ENCODE measurements at places on chromosomes 11 and 22.

DNA sequence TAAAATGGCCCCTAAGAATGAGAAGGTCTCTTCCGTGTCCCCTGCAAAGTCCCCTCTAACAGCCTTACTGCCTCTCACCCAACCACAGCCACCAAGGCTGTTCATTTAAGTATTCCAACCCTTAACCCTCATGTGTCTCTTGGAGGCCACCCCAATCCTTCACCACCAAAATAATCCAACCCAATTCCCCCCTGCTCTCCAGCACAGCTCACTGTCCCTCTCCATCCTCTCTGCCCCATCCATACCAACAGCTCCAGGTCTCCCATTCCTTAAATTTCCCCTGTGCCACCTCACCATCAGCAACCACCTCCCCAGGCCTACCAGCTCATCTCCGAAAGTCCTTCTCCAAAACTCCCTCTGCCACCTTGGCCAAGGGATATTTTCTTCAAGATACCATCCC lies 1.4 kb downstream of the FAM168A start:
- DNase-seq: no peak

- DNase-seq: no peak
These were observed 17.1 kb downstream of the TOM1 start for GRCh38 chr22:35316751-35317150.

- DNase-seq: no peak
These were observed 3.6 kb downstream of the C11orf87 start for GRCh38 chr11:109425554-109425953.

- DNase-seq: no peak
These were observed 3.1 kb downstream of the FLI1 start for GRCh38 chr11:128696941-128697340.

DNA sequence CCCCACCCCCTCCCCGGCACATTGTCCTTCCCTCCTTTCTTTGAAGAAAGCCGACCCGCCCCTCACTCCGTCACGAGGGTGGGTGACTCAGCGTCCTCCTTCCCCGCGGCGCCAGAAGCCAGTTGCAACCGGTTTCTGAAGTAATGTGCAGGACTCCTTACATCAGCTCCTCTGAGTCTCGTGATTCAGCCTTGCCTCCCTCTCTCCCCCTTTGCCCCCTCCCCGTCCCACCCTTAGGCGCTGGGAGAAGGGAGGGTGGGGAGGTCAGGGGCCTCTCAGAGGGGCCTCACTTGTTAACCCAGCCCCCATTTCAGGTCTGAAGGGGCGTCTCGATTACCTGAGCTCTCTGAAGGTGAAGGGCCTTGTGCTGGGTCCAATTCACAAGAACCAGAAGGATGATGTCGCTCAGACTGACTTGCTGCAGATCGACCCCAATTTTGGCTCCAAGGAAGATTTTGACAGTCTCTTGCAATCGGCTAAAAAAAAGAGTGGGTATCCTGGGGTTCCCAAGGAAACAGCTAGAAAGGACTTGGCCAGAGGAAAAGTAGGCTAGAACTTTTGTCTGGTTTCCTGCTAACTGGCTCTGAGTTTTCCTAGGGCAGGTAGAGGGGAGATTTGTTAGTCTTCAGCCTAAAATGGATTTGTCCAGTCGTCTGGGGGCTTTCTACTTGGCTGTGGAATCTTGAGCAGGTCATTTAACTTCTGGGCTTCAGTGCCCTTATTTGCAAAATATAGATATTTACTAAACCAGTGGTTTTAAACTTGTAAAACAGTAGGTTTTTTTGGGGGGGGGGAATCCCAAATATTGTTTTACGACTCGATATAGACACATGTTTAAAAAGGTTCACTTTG lies 1.1 kb downstream of the SLC3A2 start:
- DNase-seq: peak; percentile 93

GRCh38 chr11:114395736-114396135 lies 4.6 kb downstream of the C11orf71 start:
- DNase-seq: no peak

DNA sequence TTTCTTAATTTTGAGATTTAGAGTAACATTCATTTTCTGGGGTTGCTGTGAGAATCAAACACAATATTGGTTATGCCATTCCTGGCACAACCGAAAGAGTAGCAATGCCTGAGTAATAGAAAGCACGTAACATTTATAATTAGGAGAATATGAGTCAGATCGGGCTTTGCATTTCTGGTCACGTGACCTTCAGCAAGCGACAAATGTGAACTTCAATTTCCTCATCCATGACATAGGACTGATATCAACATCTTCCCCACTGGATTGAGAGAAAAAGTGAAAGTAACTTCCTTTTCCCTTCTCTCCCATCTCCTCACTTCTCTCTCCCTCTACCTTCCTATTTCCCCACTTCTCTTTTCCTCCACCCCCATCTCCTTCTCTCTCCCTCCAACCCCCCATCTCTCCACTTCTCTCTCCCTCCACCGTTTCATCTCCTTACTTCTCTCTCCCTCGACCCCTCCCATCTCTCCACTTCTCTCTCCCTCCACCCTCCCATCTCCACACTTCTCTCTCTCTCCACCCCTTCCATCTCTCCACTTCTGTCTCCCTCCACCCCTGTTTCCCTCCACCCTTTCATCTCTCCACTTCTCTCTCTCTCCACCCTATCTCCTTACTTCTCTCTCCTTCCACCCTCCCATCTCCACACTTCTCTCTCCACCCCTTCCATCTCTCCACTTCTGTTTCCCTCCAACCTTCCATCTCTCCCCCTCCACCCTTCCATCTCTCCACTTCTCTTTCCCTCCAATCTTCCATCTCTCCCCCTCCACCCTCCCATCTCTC lies 33.5 kb upstream of the CAT start:
- DNase-seq: no peak

DNA sequence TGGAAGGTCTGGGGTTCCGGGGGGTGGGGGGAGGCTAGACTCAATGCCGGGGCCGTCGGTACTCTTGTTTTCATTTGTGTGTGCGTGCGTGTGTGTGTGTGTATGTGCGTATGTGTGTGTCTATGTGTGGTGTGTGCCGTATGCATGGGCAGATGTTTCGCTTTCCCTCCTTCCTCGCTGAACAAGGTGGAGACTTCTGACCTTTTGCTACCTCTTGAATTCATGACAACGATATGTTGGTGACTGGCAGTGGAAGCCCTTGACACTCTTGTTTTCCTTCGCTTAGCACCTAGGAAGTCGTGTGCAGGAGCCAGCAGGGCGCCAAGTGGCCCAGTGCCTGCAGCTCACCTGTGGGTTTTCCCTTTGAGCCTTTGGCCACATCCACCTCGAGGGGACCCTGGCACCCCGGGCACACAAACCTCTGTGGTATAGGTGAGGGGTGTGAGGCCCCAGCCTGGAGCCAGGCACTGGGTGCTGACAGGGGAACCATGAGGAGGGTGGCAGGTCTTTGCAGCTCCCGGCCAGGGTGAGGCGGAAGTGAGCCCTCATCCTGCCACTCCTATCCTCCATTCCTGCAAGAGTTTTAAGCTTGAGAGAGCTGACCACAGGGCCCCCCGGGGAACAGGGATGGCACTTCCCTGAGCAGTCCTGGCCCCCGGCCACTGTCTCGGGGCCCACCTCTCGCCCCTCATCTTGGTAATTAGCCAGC lies 19.3 kb upstream of the TMEM191C start:
- no peak for DNase-seq

GRCh38 chr22:24302591-24302990 lies 32.0 kb downstream of the SPECC1L start:
- DNase-seq: no peak

GRCh38 chr11:48384670-48385069 lies 18.4 kb upstream of the OR4C5 start:
- DNase-seq: no peak

GRCh38 chr11:14022821-14023220 lies 60.3 kb downstream of the SPON1 start:
- DNase-seq: no peak

- DNase-seq: no peak
These were observed 4.0 kb upstream of the PRDM11 start for GRCh38 chr11:45142241-45143055.

- DNase-seq: no peak
These were observed 56.1 kb upstream of the NECTIN1 start for GRCh38 chr11:119785131-119785530.

DNA sequence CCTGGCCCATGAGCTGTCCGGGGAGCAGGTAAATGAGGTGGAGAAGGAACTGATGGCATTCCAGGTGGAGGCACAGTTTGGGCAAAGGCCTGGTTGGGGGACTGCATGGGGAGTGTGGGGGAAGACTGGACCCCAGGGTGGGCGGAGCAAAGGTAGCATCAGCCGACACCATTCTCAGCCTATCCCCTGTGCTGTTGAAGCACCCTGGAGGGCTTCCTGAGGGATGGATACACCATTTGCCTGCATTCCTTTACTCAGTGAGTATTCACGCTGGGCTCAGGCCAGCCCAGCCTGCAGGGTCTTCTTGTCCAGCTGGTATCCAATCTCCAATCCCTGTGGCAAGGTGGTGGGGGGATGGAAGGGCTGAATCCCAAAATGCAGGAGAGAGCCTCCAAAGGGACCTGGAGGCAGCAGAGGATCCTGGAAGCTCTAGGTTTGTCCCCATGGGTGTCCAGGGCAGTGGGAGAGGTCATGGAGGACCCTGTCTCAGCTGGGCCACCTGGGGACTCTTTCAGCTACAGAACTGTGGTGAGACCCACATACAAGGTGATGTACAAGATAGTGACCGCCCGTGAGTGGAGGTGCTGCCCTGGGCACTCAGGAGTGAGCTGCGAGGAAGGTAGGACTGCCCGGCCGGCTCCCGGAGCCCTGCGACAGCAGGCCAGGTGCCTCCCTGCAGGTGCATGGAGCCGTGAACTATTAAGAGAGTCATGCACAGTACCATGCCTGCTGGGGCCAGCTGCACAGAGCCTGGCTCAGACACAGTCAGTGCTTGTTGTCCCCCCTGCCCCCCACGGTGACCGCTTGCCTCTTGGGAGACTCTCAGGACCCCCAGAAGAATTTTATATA lies 9.5 kb downstream of the EMID1 start:
- DNase-seq: no peak

DNA sequence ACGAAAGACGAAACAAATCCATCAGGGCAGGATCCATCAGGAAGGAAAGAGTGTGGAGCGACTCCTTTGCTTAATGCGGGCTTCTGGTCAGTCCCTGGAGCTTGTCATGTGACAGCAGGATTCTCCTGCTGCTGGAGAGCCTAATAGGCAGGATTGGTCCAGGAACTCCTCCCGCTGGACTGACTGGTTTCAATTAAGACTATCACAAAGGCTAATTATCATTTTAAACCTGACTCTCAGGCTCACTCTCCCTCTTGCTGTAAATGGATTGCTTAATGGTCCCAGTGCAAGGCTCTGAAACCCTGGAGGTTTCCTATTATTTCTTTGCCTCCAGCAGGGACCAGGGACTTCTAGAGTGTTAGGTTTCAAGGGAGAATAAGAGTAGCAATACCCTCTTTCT lies 493.8 kb downstream of the NTM start:
- DNase-seq: no peak

DNA sequence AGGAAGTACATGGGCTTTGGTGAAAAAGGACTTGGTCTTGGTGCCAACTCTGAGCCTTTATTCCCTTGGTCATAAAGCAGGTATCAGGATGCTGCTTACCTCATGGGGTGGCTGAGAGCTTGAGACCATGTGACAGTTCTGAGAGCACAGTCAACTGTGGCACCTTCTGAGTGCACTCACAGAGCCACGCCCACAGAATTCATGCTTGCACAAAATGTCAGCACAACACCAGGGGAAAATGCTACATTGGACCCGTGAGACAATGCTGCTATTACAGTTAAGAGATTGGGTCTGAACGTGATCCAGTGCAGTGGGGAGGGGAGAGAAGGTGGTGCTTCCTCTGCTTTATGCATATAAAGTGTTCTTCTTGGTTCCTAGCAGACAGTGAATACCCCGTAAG lies 79.5 kb upstream of the SPON1 start:
- no peak for DNase-seq

DNA sequence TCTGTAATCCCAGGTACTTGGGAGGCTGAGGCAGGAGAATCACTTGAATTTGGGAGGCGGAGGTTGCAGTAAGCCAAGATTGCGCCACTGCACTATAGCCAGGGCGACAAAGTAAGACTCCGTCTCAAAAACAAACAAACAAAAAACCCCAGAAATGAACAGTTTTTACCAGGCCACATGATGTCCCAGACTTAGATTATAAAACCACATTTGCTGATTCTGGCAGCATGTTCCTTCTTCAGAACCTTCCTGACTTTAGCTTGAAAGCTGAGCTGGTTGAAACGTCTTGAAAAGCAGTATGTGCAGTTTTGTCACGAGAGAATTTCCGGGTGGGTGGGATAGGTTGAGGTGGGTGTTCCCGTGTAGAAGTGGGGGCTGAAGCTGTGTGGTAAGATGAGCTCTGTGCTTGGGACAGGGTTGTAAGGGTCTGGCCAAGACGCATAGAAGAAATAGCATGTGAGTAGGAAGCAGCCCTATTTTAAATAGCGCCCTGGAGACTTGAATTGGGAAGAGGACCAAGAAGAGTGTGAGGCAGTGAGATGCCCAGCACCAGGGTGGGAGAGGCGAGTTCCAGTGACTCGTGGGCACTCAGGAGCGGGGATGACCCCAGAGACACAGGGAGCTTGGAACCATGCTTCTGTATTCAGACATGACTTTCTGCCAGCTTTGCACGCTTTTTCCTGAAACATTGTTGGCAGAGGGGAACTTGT lies 7.6 kb downstream of the AP2A2 start:
- no peak for DNase-seq

- no peak for DNase-seq
These were observed 304.9 kb downstream of the NTM start for GRCh38 chr11:131675121-131675888.

DNA sequence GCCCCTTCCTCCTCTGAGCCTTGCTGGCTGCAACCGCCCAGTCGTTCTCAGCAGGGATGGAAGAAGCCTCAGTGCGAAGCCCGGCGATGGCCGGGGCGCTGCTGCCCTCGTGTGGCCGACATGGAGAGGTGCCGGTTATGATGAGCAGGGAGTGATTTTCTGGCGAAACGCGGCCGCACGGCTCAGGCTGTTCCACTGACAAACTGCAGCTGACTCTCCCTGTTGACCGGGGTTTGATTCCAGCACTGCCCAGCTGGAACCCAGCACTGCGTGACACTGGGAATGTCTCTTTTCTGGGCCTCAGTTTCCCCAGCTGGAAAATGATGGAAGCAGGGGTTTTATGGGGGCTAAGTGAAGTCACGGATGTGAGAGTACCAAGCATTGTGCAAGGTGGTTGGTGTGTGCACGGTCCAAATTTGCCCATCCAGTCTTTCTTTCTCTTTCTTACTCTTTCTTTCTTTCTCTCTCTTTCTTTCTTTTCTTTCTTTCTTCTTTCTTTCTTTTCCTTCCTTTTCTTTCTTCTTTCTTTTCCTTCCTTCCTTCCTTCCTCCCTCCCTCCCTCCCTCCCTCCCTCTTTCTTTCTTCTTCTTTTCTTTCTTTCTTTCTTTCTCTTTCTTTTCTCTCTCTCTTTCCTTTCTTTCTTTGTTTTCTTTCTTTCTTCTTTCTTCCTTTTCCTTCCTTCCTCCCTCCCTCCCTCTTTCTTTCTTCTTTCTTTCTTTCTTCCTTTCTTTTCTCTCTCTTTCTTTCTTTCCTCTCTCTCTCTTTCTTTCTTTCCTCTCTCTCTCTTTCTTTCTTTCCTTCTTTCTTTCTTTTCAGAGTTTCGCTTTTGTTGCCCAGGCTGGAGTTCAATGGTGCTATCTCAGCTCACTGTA lies 25.8 kb upstream of the MPPED1 start:
- DNase-seq: peak; percentile 83

- no peak for DNase-seq
These were observed 17.5 kb downstream of the GLB1L2 start for GRCh38 chr11:134349109-134349801.

GRCh38 chr11:75022759-75023396 lies 34.1 kb downstream of the NEU3 start:
- DNase-seq: peak; percentile 88

All from HTR-8/SVneo (cell line).